ENCODE measurements at places on chromosomes 4 and X.

DNA sequence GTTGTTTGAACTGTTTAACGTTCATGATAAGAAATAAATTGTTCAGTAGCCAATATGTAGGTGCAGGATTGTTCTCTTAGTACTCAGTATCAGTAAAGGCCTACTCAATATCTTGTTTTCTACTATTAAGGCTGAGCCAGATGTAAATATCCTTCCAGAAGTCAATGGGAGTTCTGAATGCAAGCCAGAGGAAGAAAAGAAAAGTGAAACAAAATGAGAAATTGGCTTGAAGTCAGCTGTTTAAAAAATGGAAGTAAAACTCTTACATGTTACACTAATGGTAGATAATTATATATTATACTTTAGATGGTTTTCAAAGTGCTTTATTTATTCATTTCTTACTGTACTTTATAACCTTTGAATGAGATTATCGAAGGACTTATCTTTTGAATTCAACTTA, 1417.9 kb downstream of the ADGRL3 start:
- no peak for DNase-seq

GRCh38 chr4:143424276-143424675, 87.6 kb downstream of the GAB1 start:
- DNase-seq = no peak

DNA sequence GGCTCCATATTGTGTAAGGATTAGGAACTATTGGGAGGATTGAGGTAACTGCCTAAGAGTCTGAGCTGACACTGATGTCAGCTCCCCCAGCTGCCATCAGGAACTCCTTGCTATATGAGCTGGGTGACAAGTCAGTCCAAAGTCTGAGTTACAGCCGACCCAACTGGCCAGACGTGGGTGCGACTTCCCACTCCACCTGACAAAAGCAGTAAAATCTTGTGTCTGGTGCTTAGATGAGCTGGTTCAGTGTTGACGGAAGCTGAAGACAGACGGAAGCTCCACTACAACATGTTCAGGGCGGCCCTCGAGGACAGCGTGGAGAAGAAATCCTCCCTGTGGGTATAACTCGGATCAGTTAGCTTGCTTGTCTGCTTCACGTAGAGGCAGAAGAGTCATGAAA, 22.8 kb upstream of the NAT8L start:
- DNase-seq = no peak

DNA sequence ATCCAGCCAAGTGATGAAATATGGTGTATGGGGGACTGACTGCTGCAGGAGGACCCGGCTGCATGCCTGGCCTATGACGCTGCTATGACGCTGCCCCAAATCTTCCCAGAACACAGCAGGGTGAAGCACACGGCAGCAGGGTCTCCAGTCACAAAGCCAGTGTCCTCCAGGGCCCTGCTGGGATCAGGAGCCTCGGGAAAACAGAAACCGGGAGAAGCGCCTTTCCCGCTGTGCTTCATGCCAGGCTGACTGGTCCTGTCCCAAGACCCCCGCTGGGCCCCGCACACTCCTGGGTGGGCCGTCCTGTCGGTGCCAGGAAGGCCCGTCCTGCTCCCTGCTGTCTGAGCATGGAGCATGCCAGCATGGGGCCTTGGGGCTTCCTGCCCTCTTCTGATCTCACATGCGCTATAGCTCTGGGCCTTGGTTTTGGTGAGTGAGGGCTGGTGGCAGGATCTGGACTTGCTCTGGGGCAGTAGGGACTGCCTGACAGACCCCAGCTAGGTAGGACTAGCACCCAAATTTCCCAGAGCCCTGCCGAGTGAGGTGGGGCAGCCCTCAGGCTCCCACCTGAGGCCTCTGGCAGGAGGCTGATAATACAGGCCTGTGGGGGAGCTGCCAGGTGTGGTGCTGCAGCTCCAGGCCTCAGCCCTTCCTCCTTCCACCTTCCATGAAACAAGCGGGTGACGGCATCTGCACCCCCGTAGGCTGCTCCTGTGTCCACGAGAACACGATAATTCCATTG, 64.0 kb downstream of the ACOX3 start:
- no peak for DNase-seq

GRCh38 chr4:15765391-15765790, 12.7 kb upstream of the CD38 start:
- no peak for DNase-seq

DNA sequence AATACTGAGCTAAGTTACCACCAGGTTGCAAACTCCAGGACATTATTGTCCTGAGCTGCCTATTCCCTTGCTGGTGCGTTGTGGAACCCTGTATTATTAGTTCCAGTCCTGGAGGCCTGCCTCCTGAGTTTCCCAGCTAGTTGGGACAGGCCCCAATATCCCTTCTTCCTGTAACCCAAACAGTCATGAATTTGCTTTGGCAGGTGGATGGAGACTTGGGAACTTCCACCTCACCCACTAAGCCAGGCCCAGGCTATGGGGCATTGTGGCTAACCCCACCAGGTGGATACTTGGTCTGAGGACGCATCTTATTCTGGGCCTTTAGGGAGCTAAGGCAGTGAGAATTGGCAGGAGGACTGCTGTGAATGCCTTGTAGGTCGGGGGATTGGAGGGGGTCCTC, 5.0 kb downstream of the RBM3 start:
- DNase-seq = no peak

- no peak for DNase-seq
Measured at GRCh38 chr4:86497131-86497530, 97.0 kb upstream of the PTPN13 start.

DNA sequence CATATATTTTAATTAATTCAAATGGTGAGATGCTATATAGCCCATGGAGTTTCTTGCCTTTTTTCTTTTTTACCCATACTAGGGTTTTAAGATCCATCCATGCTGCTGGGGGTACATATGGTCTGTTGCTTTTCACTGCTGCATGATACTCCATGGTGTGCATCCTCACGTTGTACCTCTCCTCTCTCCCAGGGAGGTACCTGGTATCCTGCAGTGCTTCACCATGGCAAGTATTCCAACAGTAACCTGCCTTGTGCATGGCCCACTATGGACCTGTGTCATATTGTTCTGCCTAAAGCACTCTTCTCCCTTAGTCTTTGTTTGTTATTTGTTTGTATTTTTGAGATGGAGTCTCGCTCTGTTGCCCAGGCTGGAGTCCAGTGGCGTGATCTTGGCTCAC, 114.3 kb upstream of the GPC4 start:
- no peak for DNase-seq

- DNase-seq = no peak
Measured at GRCh38 chrX:123184219-123184865, at the start of gene GRIA3. Gene GRIA3, plus strand, starts transcription at chrX:123184278. Its CDS starts 258 bp downstream, at chrX:123184536.

GRCh38 chrX:155027509-155028066, 944 bp downstream of the FUNDC2 start:
- no peak for DNase-seq

DNA sequence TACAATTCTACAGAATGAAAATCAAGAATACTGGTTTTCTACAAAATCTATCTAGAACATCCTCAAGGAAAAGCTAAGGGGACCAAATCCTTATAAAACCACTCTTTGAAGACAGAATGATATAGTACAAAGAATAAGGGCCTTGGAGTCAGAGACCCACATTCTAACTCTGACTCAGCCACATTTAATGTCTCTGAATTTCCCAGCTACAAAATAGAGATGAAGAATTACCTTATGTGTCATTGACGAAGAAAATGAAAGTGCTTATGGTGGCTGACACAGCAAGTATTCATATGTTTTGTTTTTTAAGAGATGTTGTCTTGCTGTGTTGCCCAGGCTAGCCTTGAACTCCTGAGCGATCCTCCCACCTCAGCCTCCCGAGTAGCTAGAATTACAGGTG, 35.9 kb upstream of the CXorf38 start:
- no peak for DNase-seq

- DNase-seq = no peak
Measured at GRCh38 chr4:160100316-160100715, 997.4 kb downstream of the RAPGEF2 start.

DNA sequence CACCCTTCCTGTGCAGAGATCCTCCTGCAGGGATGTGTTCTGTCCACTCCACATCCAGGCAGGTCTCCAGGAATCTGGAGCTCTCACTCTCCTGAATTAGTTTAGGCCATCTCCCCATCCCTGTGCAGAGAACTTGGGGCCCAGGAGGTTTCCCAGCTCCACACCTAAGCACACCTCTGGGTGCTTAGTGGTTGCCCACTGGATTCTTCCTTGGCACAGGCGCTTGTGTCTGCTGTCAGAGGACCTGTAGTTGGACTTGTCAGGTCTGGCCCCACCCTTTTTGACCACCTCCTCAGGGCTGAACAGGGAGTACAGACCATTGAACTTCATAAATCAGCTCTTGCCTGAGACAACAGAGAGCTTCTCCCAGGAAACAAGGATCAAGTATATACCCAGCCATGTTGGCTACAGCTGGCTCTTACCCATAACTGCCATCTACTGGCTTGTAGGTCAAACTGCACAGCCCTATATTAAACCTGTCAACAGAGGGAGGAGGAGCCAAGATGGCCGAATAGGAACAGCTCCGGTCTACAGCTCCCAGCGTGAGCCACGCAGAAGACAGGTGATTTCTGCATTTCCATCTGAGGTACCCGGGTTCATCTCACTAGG, 275.5 kb downstream of the PPARGC1A start:
- DNase-seq = no peak

DNA sequence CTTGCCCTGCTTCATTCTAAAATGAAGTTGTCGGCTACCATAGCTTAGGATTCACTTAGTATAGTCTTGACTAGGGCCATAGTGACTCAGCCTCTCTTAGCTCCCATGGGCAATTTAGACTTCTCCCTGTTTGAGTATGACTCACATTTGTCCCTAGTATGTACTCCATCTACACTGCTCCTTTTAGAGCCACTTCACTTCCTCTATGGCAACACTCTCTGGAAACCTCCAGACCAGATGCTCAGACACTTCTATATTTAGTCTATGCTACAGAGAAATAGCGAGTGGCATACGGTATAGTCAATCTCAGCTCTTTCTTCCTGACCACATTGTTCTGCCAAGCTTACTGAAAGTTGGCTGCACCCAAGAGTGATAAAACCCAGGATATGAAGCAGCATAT, 11.2 kb downstream of the MEPE start:
- no peak for DNase-seq

DNA sequence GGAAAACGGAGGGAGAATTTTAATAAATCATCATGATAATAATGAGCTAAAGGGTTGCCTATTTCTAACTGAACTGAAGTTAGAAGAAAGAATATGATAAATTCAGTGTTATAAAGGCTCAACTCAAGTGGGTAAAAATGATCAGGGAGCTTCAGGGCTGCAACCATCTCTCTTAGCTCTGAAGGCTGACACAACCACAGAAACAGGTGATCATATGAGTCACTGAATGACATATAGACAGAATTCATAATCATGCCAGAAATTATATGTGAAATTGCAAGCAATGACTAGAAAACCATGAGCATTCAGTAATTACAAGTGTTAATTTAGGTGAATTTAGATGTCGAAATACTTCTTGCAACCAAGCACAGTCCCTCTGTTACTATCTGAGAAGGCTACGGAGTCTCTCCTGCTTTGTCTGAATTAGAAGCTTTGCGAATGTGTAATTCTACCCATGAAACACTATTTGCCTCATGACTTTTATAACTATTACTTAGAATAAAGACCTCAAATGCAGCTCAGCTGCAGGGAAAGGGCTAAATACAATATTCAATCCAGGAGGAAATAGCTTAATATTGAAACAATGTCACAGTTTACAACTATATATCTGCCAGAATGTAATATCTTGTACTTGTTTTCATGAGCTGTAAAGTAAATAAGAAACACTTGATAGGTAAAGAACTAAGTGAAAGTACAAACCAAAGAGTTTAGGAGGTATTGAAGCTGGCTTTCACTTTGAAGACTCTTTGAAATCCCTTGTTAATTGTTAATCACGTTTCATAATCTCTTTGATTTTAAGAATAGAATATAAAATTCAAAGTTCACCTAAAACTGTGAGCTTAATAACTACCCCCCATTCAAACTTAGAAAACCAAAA, 1972.6 kb downstream of the ARAP2 start:
- DNase-seq = no peak

DNA sequence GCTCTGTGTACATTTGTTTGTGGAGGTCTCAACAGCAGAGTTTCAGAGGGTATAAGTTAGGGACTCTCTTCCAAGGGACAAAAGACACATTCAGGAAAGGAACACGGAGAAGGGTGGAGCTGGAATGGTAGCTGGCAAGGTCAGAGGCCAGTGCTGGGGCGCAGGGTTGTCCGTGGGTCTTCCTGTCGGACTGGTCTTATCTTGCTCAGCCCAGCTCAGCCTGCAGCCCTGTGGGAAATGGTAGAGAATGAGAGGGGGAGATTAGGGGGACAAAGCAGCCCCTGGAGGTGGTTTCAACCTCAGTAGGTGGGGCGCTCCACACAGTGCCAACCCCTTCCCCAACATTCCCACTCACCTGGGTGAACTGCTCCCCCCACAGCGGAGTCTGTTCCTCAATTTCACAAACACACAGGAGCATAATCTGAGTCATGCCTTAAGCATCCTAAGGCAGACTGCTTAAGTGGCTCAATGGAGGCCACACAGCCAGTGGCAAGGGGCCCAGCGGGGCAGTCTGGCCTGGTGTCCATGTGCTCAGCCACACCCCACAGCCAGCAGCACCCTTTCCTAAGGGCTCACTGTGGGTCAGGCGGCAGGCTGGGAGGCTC, 6.9 kb upstream of the HDAC6 start:
- no peak for DNase-seq

DNA sequence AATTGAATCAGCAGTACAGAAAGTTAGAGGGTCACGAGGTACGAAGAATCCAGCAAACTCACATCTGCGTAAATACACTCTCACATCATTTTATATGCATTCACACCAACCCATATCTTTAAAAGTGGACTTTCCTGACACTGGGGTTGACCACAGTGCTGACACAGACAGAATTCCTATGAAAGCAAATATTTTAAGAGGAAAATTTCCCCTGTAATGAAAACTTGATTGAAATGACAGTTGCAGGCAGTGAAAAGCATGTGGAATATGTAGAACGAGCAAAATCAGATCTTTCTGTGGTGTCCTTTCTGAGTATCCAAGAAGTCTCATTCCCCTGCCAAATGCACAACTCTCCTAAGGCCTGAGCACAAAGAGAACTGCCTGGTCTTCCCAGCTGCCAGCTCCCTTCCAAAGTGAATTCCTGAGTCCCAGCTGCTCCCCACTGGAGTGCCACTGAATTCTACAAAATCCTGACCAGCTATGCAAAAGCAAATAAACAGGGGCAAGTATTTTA, 50.5 kb upstream of the FAM9C start:
- DNase-seq = no peak

Measured in stimulated activated CD4-positive, alpha-beta T cell treated with anti-CD3 and anti-CD28 coated beads, Interleukin-4, amount 100 ng/mL, for 48 hours (primary cell).